Stimulated activated CD4-positive, alpha-beta T cell treated with anti-CD3 and anti-CD28 coated beads, Interleukin-12 subunit alpha, Interleukin-12 subunit beta, amount 100 ng/mL, for 24 hours (primary cell): ENCODE measurements at places on chromosomes 1 and 21.

GRCh38 chr1:209839875-209840546 is 12.2 kb downstream of the UTP25 start:
- no peak for DNase-seq

- DNase-seq: no peak
Measured at GRCh38 chr1:109208836-109209463, 4.8 kb upstream of the SARS1 start.

- DNase-seq: no peak
Measured at GRCh38 chr1:162145280-162145965, 75.9 kb downstream of the NOS1AP start.

- no peak for DNase-seq
Measured at GRCh38 chr1:27517301-27517700, 27.3 kb upstream of the WASF2 start.
